Glomerular endothelial cell (primary cell): ENCODE measurements at places on chromosomes 7 and 10.

GRCh38 chr7:144854839-144855424, 19.1 kb upstream of the TPK1 start:
- no peak for DNase-seq

- DNase-seq, result no peak
Observed at GRCh38 chr7:20399521-20399920, 68.8 kb downstream of the ITGB8 start.

DNA sequence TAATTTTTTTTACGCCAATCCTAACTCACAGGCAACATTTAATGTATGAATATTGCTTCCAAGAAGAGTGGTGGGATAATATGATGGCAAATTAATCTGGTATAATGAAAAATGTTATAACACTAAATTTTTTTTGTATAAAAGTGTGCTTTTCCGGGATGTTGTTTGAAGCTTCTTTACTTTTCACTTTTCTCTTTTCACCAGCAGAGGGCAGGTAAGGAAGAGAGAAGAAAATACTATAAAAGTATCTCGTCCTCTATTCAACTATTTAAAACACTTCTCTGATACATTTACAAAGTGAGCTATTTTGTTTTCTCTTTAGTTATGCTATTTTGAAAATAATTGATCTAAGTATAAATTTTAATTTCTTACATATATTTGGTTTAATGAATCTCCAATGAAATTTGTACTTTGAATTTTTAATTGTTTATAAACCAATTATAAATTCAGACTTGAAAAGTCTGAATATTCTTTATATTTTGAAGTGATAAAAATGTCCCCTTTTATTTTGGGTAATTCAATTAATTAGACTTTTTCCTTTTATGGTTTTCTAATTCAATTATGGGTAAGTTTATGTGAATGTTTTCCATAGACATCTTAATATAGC, 20.7 kb upstream of the CFTR start:
- DNase-seq, result peak; percentile 9

DNA sequence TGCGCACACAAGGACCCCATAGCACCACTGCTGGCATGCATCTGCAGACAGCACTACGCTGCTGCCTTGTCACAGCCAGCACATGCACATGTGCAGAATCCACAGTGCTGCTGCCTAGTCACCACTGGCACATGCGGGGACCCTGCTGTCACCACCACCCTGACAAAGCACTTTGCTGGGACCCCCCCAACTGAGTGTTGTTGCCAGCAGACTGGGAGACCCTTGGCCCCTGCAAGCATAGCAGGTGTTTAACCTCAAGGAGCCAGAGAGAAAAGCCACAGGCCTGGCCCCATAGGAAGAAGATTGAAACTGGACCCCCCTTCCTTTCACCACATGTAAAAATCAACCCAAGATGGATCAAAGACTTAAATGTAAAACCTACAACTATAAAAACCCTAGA, 211.2 kb downstream of the ITGB1 start:
- DNase-seq, result no peak

GRCh38 chr7:94049615-94050014, 45.5 kb upstream of the BET1 start:
- no peak for DNase-seq

DNA sequence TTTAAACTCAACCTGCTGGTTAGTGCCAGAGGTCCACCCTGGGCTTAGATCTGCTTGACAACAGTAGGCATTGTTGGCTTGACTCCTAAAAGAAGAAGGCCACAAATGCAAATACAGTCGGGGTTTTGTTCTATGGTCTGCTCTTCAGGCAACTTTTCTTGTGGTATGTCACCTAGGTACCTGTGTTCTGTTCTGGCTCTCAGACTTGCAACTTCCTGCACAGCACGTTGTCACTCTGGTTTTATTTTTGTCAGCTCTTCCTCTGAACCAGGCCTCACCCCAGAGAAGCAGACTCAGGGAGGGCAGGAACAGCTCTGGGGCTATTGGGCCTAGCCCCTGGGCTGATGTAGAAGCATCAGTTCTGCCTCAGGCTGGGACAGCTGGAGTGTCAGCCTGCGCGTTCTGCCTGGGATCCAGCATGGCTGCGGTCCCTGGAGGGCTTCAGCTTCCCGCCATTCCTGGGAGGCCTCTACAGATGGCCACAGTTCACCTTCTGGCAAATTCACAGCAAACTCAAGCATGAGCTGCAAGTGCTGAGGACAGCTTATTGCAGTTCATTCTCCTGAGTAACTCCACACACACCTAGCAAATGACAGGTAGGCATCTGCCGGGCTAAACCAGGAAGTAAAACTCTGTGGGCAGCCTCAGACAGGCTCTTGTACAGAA, 11.0 kb upstream of the PDCD4 start:
- DNase-seq, result no peak

DNA sequence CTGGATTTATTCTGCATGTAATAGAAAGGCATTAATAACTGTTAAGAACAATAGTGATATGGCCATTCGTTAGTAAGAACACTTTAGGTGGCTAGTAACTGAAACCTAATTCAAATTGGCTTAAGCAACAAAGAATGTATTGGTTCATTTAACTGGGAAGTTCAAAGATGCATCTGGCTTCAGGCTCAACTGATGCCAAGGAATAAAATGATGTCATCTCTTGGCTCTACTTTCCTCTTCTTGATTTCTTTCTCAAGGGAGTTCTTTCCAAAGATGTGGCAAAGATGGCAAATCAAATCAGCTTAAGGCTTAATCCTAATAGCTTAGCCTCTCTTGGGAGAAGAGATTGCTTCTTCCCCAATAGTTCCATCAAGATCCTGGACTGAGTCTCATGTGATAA, 51.6 kb downstream of the PIK3CG start:
- no peak for DNase-seq

DNA sequence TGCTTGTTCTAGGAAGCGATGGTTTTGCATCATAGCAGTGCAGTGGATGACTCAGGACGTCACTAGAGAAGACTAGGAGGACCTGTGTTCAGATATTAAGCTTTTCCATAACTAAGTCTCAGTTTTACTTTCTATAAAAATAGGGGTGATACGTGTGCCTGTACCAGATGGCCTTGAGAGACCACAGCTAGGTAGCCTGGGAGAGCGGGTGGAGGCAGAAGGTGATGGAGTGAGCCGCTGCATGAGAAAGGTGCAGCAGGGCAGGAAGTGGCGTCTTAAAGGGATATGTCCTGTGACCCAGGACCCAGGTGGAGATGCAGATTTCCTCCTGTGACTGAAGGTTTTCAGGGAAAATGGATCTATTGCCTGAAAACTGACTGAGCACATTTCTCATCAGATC, 304.9 kb downstream of the CDC14C start:
- DNase-seq, result no peak

DNA sequence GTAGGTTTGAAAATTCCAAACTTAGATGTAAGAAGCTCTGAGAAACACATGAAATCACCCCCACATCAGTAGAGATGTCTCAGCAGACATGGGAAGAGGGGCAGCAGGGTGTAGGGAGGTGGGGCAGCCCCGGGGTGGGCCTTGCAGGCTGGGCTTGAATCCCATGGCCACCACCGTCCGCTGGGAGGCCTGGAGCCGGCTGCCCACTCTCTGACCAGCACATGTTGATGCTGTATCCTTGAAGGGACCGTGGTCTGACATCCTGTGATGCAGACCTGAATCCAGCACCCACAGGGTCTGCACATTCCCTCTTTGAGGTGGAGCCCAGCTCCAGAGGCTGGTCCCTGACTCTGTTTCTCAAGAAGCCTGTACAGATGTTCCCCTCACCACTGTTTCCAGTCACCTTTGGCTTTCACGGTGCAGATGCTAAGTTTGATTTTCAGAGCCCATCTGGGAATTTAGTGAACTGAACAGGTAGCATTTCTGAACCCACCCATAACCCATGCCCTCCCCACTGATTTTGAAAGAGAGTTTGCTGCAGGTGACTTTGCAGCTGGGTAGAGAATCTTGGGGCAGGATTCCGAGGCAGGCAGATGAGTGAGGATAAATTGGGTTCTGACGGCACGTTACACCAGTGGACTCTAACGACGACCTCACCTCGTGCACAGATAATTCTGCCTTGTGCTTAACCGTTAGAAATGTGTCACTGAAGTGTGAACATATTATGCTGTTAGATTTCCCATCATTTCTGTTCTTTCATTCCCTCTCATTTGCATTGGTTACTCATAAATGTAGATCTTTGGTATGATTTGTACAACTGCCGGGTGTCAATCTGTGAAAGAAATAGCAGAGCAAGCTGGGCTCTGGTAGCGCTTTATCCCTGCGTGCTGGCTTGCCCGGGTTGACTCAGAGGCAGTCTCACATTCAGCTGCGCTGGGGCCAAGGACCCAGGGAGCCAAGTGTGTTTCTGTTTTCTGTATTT, 45.7 kb downstream of the IKZF1 start:
- DNase-seq, result no peak

GRCh38 chr7:64463636-64464375, 99.1 kb downstream of the ZNF680 start:
- no peak for DNase-seq

DNA sequence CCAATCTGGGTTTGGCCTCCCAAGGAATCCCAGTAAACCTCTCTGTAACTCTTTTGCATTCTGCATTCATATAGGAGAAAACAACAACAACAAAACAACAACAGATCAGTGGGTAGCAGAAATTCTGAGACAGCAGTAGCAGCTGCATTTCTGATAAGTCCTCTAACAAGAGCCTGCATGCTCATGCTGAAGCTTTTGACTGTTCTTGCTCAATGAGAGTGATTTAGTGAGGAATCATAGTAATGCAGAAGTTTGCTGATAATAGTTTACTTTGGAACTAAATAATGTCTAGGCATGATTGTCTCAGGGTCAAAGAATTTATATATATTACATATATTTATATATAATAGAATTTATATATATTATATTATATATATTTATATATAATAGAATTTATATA, 35.2 kb downstream of the BMPER start:
- DNase-seq, result no peak

DNA sequence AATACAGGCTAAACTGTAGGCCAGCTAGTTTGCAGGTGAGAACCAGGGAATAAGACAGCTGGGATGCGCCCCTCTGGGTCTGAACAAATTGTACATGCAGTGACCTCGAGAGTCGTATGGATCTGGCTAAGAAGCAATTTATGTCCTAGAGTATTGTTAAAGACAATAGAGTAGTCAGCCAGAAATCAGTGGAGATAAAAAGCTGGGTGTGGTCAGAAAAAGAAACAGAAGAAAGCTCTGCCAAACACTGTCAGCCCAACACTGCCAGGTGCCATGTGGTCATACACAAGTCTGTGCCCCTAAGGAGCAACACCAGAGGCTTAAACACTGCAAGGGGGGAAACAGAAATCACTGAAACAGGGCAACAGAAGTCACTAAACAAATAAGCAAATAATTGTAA, 62.2 kb downstream of the CNOT4 start:
- DNase-seq, result no peak

GRCh38 chr7:3404501-3404900, 103.4 kb downstream of the SDK1 start:
- DNase-seq, result no peak

DNA sequence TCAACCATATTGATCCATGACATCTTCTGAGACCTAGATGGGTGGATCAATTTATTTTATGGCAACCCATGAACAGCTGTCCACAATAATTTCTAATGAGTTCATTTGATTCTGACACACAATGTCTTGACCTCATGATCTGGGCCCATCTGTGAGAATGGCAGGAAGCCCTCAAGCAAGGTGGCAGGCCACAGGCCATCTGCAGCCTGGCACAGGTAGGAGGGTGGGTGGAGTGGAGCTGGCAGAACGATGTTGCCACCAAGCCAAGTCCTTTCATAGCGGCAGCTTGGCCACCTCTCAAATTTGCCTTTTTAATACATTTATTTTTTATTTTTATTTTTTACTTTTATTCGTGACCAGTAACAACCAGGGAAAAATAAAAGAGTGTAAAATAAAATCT, 1181.6 kb upstream of the SORCS1 start:
- DNase-seq, result no peak

DNA sequence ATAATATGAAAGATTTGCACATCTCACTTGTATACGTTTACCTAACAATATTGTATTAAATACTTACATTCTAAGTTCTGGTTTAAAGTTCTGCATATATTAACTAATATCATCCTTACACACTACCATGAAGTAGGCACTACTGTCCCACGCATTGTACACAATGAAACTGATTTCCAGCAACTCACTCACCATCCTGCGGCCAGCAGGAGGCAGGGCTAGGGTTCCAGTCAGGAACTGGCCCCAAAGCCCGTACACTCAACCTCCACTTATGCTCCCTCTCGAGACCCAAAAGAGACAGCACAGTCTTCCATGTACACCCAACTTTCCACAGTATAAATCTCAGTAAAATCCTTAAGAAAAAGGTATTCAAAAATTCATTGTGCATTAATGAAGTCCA, 41.4 kb downstream of the GRID1 start:
- DNase-seq, result no peak

- DNase-seq, result no peak
Observed at GRCh38 chr7:36719083-36719632, 5.1 kb downstream of the AOAH start.

DNA sequence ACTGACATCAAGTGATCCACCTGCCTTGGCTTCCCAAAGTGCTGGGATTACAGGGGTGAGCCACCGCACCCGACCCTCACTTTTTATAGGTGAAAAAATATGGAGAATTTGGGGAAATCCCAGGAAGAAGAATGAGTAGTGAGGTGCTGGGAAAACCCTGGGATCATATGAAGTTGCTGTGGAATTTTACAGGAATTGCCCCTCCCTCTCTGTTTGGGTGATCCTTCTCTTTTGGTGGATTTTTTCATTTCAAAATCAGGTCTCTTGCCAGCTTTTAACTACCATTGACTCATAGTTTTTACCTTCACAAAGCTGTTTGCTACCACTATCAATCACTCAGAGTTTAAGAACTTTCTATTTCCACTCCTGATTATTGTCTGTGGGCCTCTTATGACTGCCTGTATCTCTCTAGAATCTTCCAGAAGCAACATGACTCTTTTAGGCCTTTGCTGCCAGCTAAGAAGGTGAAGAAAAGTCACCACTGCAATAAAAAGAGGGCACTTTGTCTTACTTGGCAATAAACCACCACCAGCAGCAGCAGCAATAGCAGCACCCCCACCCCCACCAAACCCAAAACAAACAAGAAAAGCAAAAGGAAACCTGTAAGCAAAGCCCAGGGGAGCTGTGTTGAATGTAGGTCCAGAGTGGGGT, 4.0 kb upstream of the GIMAP8 start:
- no peak for DNase-seq

DNA sequence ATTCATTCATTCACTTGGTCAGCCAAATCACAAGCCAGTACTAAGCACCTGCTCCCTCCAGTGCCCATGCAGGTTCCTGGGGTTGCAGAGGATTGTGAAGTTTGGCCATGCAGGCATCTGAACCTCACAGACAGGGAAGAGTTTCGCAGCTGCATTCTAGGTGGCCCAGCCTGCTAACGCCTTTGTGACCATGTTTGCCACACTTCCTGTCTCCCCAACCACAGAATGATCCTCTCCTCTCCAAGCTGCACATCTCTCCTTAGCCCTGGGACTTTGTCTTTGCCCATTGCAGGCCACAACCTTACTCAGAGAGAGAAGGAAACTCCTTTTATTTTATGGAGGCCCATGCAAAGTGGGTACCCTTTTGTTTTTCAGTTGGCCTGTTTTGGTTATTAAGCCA, 31.8 kb downstream of the EPDR1 start:
- no peak for DNase-seq

DNA sequence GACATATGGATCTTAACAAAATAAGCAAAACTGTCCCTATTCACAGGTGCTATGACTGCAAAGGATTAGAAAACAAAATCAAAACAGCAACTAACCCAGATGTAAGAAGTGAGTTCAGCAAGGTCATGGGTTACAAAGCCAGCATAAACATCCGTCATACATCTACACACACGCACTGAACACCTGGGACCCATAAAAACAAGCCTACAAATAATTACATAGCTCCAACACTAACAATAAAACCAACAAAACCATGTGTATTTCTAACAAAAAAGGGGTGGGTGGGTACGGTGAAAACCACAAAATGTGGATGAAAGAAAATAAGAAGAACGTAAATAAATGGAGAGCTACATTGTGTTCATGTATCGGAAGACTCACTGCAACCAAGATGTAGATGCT, 256.8 kb downstream of the ELFN1 start:
- DNase-seq, result no peak
